ENCODE measurements at places on chromosomes 16 and 17.

GRCh38 chr16:70591615-70592014, 54.7 kb upstream of the IL34 start:
- DNase-seq, result no peak

- DNase-seq, result no peak
Measured at GRCh38 chr17:43917016-43917347, 9.6 kb upstream of the MPP2 start.

- DNase-seq, result no peak
Measured at GRCh38 chr16:21590287-21590686, 9.1 kb upstream of the METTL9 start.

DNA sequence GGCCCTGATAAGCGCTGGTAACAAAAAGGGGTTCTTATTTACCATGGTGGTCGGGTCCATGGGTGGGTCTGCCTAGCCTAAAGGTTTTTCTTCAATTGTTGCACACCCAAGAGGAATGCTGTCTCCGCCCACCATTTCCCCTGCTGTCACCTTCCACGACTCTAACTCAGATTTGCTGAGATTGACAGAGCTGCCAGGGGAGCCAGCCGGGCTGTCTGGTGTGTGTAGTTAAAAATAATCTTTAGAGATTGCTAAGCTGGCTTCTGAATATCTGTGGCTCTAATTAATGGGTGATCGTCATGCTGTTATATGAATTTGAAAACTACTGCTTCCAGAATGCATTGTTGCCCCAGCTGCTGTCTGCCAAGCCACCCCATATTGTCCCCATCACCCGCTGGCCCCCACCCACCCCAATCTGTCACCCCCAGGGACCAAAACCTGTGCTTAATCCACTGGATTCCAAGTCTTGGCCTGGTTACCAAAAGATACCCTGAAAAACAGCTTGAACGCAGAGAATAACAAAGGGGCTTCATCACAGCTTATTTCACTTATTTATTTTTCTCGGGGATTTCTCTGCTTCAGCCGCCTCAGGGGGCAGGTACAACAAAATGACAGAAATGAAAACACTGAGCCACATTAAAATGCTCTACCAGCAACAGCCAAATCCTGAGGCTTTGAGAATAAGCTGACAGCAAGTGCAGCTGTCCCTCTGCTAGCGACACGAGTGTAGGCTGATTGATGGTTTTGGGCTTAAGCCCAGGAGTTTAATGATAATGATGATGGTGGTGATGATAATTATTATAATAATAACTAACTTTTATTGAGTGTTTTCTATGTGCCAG, 46.1 kb upstream of the NLK start:
- DNase-seq, result no peak

DNA sequence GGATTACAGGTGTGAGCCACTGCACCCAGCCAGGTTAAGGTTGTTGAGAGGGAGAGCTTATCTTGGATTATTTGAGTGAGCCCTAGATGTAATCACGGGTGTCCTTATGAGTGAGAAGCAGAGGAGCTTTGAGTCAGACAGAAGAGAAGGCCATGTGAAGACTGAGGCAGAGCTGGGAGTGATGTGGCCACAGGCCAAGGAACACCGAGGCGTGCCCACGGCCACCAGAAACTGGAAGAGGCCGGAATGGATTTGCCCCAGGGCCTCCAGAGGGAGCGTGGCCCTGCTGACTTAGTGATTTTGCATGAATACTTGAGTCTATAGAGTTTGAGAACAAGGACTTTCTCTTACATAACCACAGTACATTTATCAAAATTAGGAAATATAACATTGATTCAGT, 137.7 kb downstream of the RPTOR start:
- DNase-seq, result no peak

DNA sequence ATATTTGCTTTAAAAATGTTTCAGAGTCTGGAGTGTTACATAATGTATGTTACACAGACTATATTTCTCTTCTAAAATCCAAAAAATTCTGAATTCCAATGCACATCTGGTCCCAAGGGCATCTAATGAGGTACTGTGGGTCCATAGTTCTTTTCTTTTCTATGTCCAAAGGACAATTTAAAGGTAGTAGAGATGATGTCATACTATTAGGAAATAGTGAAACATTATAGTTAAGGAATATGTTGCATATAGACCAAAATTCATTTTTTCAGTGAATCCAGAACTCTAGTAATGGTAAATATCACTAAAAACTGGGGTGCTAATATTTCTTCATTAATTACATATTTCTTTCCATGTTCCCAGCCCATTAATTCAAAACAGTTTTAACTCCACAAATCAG, 23.0 kb downstream of the NME2 start:
- no peak for DNase-seq

DNA sequence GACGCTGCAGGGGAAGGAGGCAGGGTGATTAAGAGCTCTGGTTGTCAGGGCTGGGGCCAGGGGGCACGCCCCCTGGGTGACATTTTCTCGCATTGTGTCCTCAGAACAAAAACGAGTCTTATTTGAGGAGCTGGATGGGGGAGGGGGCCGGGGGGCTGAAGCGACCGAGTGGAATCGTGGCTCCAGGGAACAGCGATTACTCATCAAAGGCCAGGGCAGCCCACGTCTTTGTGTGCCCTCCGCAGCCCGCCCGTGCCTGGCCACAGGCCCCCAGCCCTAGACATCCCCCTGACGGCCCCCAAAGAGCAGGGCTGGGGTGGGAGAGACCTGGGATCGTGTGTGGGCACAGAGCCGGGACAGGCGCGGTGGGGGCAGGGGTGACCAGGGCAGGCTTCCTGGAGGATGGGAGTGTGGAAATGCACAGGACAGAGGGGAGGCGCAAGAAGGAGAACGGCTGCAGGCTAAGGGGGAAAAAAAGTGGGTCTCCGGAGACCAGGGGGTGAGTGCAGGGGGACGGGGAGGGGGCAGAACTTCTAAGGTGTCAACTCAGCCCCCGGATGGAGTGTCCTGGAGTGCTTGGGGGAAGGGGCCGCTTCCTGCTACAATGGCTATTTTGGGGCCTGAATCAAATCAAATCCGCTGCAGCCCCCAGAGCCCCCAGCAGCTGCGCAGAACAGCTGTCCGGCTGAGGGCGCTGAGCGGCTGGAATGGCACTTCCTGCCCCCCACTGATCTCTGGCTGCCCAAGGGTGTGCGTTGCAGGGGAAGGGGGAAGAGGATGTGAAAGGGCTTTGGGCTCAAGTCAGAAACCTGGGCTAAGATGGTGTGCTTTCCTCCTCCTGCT, 24.0 kb upstream of the PHB1 start:
- DNase-seq, result no peak

DNA sequence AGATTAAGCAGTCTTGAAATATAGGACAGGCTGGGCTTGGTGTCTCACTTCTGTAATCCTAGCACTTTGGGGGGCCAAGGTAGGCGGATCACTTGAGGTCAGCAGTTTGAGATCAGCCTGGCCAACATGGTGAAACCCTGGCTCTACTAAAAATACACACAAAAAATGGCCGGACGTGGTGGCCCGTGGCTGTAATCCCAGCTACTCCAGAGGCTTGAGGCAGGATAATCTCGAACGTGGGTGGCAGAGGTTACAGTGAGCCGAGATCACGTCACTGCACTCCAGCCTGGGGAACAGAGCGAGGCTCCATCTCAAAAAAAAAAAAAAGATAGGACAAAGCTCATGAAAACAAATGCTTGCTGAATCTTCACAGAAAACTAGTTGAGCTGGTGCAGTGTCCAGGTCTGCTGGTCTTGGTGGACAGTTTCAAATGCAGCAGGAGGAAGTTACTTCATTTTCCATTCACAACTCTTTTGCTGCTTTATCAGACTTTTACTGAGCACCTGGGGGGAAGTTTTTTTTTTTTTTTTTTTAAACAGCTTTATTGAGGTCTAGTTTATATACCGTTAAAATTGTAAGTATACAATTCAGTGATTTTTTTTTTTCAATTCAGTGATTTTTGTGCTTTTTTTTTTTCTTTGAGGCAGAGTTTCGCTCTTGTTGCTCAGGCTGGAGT, 45.2 kb downstream of the SNX29 start:
- no peak for DNase-seq
